AG10803 (cell line): ENCODE measurements at places on chromosomes 1 and 21.
A peak's percentile ranks its signal among the peaks of the same experiment; 100 is the strongest.

DNA sequence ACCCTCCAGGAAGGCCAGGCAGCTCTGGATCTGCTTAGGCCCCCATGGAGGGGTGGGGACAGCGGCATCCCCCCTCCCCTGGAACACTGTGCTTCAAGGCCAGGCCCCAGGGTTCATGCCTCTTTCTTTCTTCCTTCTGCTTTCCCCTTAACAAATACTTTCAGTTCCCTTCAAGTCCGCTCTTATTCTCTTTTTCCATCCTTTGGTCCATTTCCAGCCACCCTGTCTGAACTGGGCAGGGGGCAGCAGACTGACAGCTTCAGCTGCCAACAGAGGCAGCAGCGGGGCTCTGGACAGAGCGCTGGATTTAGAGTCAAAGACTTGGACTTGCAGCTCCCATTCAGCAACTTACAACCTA lies 1.1 kb upstream of the CD244 start:
- DNase-seq, result no peak

DNA sequence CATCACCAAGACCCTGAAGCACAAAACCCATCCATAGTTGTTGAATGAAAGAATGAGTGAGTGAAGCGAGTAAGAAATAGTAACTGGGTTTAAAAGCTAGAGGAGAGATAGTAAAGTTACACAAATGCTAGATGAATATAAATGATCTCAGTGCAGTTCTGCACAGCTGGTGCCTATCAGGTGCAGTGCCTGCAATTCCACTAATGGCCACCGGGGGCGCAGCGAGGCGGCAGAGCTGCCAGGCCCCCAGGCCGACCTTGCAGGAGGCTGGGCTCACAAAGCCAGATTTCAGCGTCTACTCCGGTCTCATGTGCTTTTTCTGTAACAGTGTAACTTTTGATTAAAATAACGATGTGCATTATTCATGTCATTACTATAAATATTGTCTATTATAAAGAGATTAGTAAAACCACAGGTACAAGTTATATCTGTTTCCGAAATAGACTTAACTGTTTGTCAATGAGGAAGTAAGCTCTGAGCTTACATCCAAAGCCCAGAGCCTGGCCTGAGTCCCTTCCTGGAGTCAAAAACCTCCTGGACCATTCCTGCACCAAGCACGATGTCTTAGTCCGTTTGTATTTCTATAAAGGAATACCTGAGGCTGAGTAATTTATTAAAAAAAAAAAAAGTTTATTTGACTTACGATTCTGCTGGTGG lies 477.6 kb downstream of the NPHP4 start:
- peak; percentile 24 for DNase-seq

DNA sequence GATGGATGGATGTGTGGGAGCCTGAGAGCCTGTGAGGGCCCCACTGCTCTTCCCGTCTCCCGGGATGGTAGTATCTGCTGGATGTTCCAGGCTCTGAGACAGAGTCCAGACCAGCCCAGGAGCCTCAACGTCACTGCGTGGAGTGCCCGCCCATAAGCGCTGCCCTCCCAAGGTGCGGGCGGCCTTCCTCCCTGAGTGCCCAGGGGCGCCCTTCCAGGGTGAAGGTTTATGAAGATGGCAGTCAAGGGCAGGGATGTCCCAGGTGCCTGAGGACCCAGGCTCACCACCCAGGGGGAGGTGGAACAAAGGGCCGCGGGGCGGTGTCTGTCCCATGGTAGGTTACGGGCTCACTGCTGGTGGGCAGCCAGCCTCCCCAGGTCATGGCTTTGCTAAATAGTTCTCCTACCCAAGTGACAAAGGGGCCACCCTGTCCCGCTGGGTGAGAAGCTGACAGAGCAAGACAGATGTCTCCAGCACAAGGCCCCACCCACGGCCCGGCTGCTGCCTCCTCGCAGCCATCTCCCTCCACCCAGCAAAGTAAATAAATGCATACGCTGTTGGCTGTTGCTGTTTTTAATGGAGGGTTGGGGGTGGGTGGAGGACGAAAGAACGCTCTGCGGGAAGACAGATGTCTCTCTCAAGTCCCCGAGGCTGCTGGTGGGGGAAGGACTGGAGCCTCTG lies 9.0 kb upstream of the GPR153 start:
- DNase-seq, result no peak

DNA sequence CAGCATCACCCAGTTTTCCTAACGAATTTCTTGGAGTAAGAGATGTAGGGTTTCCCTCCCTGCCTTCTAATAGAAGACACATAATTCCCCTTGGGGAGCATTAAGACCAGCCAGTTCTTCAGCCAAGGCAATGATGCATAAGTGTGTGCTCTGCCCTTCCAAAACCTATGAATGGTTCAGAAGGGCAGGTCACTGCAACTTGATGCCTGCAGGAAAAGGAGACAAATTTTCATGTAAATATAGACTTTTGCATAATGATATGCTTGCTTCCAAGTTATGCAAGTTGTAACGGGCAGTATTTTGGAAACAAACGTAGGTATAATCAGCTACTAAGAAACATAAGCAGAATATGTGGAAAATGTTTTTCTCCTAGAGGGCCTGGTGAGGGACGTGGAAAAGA lies 31.6 kb downstream of the PTGS2 start:
- DNase-seq, result no peak

- peak; percentile 11 for DNase-seq
These were observed 4.7 kb downstream of the RIMKLA start for GRCh38 chr1:42385283-42385682.

GRCh38 chr1:155226188-155226909 lies 17.9 kb downstream of the MTX1 start:
- peak; percentile 79 for DNase-seq

DNA sequence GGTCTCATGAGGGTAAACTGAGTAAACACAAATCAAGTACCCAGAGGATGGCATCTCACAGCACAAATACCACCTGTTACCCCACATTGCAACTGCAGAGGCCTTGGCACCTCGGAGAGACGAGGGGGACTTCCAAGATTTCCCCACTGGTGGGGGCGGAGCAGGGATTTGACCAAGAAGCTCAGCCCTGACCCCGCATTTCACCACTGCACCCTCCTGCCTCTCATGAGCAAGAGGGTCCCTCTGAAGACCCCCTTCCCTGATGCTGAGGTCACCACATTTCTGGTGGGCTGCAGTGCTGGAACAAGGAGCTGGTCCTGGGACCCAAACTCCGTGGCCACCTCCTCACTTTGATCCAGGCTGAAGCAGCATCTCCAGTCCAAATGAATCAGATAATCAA lies 342.4 kb downstream of the NPHP4 start:
- no peak for DNase-seq

GRCh38 chr1:207328004-207328403 lies 6.5 kb downstream of the CD55 start:
- DNase-seq, result peak; percentile 90

DNA sequence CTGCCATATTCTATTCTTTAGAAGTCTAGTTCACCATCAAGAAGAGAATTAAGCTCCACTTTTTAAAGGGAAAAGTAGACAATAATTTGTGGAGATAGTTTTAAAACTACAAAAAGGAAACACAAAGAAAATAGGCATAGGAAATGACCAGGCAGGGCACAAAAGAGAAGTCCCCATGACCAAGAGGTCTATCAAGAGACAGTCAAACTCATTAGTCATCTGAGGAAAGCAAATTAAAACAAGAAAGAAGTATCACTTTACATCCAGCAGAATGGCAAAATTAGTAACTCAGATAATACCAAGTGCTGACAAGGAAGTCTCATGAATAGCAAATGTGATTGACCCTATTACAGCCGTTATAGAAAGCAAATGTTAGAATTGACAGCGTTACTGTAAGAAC lies 243.7 kb upstream of the SNX7 start:
- no peak for DNase-seq

GRCh38 chr1:1541956-1542765 lies 1.7 kb upstream of the TMEM240 start:
- DNase-seq, result no peak

DNA sequence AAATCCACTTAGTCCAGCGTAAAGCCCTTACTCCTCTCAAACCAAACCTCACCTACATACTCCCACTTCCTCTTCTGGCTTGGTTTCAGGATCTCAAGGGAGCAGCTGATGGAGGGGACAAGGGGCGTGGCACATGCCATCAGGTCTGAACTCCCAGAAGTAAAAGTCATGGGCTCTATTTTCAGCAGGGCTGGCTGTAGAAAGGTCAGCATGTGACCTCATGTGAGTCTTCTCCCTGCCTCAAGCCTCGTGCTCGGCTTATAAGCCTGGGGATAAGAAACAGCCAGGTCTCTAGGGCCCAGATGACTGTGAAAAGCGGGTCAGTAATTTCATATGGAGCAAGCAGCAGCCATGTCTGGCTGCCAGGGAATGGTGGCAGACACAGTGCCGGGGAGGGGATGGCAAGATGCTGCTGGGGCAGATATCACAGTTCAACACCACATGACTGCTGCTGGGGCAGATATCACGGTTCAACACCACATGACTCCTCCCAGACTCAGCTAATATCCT lies 227.9 kb downstream of the KCNH1 start:
- DNase-seq, result no peak

GRCh38 chr1:84152649-84153056 lies 8.6 kb downstream of the PRKACB start:
- DNase-seq, result no peak

DNA sequence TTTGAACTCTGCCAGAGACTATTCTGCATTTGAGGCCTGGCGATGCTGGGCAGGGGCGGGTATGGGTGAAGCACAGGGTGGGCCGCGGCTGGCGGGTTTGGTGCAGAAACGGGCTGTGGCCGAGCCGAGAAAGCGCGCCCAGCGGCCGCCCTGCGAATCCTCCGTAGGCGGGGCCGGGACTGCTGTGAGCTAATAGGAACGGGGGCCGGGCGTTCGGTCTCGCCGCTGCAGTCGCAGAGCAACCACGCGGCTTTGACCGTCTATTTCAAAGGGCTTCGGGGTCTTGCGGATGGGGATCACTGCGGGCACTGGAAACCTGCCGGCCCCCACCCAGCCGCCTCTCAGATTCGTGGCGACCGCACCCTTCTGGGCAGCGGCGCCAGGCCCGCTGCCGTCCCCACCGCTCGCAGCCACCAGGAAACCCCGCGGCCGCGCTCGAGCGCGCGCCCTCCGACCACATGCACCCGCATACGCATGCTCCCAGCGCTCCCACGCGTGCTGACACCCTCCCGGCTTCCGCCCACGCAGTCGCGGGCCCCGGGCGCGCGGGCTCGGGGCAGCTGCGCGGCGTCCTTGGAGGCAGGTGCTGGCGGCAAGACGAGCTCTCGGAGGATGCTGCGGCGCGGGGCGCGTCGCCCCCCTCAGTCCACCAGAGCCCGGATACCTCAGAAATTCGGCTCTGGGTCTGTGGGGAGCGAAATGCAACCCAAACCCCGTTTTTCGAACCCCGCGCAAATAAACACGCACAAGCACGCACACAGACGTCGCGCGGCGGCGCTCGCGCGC lies 32.6 kb downstream of the DNTTIP2 start:
- DNase-seq, result peak; percentile 71

DNA sequence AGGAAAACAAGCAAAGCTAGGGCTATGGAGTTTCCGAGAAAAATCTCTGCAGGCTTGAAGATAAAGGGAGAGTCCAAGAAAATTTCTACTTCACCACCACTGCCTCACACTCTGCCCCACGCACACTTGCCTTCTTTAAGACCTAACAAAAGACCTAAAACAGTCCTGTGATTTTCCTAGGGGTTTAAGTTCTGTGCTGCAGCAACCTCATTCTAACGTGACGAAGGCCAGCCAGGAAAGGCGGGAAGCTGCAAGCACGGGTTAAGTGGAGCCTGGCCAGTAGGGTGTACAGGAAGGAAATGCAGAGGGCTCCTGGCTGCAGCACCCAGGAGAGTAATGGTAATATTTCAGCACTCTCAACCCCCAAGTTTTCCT lies 1.5 kb downstream of the SPATA6 start:
- DNase-seq, result peak; percentile 8

- no peak for DNase-seq
These were observed 22.4 kb downstream of the LRRC3 start for GRCh38 chr21:44477712-44478111.

- DNase-seq, result no peak
These were observed 11.4 kb downstream of the EMC1 start for GRCh38 chr1:19239876-19240275.

DNA sequence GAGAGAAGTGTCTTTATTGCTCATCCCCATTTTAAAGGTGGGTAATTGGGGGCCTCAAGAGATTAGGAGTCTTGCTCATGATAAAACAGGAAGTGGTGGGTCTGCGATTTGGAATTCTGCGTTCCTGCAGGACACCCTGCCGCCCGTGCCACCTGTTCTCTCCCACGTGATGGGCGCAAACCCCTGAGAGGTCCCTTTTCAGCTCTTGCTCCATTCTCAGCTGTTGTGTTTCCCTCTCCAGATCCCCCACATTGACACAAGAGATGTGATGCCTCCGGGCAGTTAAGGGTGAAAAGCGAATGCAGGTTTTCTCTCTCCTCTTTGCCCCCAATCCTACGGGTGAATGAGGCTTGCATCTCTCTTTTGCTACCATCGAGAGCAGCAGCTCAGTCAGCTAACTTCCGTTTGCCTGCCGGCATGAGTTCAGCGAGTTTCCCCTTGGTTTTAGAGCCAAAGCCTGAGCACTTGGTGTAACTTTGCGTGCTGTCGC lies 57.5 kb downstream of the KIF26B start:
- no peak for DNase-seq

- DNase-seq, result no peak
These were observed 9.0 kb downstream of the CERS2 start for GRCh38 chr1:150965605-150966004.

DNA sequence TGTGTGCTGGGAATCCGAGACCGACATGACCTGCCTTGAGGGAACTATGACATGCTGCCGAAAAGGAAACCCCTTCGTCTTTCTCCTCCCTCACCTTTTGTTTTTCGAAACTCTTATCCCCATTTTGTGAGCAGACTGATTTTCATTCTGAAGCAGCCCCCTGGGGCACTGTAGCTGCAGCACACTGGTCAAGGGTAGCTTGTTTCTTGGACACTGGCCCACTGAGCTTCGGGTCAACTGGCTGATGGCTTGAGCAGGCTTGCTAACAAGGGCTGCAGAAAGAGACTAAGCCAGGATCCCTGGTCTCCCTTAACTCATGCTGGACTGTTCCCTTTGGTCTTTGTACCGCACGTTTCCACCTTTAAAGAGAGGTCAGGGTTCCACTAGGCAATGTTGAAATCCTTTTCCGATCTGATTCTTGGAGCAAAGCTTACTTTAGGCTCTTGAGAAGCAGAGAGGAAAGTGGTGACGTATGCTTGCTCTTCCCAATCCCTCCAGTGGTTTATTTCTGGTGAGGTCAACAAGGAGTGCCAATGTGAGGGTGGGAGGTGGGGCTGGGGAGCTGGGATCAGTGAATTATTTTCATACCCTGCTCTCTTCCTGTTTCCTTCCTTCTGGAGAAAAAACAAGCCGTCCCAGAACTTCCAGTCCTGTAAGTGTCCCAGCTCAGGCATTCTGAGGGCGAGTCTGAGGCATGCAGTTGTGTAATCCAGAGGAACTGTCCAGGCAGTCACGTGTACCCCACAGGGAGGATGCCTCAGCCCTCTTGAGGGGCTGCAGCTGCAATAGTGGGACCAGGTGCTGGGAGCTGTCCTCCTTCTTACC lies 7.6 kb downstream of the CYP4B1 start:
- peak; percentile 12 for DNase-seq

DNA sequence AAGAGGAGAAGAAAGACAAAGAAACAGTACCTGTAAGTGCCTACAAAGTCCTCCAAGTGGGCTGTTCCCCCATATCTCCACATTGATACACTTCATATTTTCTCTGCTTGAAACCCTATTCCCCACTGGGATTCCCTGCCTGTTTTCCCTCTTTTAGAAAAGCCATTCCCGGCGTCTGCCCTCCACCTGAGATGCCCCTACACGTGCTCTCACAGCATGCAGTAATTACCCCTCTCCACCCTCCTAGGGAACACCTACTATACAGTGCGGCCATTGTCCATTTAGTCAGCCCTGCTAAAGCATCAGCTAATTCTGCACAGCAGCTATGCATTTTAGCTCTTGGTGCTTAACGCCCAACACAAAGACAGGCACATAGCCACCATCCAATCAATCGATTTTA lies 135.7 kb upstream of the TIAM1 start:
- no peak for DNase-seq
